Stimulated activated CD4-positive, alpha-beta T cell treated with anti-CD3 and anti-CD28 coated beads, Interleukin-1b, Interleukin-23, amount 100 ng/mL, for 24 hours (primary cell): ENCODE measurements at places on chromosomes 7 and 10.

DNA sequence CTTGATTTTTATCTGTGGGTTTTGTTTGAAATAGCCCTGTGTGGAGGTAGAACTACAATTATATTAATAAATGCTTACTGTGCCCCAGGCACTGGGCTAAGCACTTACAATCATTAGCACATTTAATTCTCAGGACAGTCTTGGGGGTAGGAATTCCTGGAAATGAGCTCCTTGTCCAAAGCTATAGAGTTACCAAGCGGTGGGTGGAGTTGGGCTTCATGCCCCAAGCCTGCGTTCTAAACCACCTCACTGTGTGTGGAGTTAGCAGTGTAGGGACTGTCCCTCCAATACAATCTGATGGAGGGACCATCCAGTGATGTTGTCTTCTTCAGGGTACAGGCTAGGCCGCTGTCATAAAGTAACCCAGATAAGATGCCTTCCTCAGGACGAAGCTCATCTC is 49.7 kb downstream of the PALD1 start:
- DNase-seq, result no peak

GRCh38 chr10:1715821-1716220 is 21.5 kb downstream of the ADARB2 start:
- DNase-seq, result no peak

GRCh38 chr10:91567815-91568214 is 65.1 kb downstream of the PPP1R3C start:
- DNase-seq, result no peak

DNA sequence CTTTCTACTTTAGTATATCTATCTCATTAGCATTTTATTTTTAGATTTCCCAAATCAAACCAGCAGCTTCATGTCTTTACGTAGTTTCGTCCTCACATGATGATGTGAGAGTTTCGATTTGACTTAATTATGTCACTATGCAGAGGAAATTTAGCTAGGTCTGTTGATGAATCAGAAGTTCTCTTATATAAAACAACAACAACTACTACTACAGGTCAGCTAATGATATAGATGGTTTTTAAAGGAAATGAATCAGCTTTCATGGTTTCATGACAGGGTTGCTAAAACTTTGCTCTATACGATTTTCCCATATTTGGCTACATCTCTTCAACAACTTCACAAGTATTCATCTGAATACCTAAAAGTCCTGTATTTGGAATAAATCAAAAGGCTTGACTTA is 28.6 kb downstream of the JAZF1 start:
- no peak for DNase-seq

DNA sequence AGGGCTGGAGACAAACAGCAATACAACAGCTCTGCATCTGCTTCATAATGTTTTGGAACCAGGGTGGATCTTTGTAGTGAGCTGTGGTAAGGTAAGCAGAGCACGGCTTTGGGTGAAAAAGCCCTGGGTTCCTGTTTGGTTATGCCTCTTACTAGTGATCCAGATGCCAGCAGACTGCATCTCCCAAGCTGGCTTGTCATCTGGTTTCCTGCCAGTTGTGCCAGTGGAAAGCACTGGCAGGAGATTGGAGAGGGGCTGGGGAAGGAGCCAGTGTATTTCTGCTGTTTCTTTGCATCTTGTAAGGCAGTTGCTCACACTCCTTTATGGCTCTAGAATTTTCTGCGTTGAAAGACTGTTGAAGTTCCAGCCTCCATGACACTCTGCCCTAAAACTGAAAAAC is 137.6 kb downstream of the TSPAN12 start:
- no peak for DNase-seq

DNA sequence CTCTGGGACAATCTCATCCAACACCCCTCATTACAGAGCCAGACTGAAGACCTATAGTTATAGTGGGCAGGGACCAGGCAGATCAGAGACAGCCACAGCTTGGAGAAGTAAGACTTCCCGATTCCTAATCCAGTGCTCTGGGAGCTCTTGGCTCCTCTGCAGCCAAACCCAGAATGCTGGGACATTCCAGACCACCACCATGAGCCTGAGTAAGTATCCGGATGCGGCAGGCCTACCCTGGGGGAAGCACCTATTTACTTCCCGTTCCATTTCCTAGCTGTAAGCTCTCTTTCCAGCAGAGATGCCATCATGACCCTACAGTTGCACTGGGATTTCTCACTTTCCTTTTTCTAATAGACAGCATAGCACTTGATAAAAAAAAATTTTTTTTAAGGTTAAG is 16.4 kb downstream of the HIP1 start:
- DNase-seq, result no peak

DNA sequence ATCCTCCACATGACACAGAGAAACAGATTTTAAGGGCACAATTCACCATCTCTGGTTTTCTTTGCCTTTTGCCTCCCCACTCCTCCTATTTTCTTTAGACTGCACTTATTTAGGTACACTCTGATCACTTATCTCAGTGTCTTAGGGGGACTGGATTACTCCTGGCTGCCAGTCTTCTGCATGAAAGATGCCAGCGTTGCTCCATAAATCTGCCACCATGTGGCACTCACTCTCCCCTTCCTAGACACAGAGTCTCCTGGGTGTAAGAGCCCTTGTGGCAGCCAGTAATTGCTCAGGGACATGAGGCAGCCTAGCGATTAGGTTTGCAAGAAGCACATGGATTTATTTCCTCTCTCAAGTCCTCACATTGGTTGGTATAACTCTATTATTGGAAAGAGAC is 34.5 kb upstream of the RBM20 start:
- DNase-seq, result no peak

- DNase-seq, result no peak
Measured at GRCh38 chr10:131811630-131812403, 89.0 kb upstream of the PPP2R2D start.

DNA sequence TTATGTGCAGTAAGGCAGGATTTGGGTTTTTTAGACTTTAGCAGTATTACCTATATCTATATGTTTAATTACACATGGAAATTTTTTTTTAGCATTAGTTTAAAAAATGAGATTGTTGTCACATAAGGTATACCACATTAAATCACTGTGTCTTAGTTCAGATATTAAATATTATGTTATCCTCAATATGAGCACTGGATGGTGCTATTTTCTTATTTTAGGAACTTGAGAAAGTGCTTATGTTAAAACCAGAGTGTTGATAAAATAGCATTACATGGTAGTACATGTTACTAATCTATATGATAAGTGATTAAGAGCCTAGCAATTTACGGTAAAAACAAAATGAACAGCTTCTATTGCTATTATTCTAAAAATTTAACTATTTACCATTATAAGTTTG is 28.8 kb downstream of the MIOS start:
- DNase-seq, result no peak

DNA sequence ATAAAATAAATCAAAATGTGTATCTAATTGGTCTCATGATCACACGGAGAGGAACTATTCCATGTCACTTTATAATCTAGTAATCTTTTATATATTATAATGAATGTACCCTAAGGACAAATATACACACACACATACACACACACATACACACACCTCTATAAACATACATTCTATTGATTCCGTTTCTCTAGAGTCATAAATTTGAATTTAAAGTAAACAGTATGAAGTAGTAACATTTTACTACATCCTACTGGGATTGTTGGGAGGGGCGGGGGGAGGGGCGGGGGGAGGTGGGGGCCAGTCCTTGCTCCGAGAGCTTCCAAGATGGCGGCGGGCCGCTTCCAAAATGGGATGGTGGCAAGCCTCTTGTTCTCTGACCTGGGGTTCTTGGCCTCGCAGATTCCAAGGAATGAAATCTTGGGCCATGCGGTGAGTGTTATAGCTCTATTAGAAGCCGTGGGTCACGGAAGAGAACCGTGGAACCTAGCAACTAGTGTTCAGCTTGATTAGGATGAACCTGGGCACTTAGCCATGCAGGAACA is 143.2 kb downstream of the REEP3 start:
- DNase-seq, result no peak

DNA sequence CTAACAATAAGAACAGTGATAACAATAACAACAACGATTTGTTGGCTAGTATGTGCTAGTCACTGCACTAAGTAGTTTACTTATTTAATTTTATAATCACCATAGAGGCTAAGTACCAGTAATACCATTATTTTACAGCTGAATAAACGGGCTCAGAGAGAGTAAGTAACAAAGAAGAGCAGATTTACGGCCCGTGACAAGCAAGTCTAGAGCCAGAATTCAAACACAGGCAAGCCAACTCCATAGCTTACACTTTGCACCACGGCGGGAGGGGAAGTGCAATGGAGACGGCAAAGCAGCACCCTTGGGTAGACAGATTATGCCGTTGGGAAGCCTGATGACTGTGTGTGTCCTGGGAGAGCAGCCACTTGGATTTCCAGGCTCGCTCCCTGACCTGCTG is 1.2 kb upstream of the OR6V1 start:
- DNase-seq, result no peak

GRCh38 chr10:70602665-70603448 is at the start of gene PRF1:
TSS of gene PRF1 (minus strand) at chr10:70602741. CDS start at chr10:70600902, 1,839 bp downstream.
- peak; percentile 26 for DNase-seq

GRCh38 chr7:33726582-33726981 is 178.8 kb upstream of the BMPER start:
- no peak for DNase-seq

GRCh38 chr7:153030976-153031375 is 271.4 kb downstream of the ACTR3B start:
- DNase-seq, result no peak

- no peak for DNase-seq
Measured at GRCh38 chr10:404346-404745, 269.1 kb downstream of the ZMYND11 start.

GRCh38 chr7:26511866-26512265 is 220.2 kb downstream of the SNX10 start:
- no peak for DNase-seq

- no peak for DNase-seq
Measured at GRCh38 chr10:61272781-61273180, 180.4 kb downstream of the TMEM26 start.

DNA sequence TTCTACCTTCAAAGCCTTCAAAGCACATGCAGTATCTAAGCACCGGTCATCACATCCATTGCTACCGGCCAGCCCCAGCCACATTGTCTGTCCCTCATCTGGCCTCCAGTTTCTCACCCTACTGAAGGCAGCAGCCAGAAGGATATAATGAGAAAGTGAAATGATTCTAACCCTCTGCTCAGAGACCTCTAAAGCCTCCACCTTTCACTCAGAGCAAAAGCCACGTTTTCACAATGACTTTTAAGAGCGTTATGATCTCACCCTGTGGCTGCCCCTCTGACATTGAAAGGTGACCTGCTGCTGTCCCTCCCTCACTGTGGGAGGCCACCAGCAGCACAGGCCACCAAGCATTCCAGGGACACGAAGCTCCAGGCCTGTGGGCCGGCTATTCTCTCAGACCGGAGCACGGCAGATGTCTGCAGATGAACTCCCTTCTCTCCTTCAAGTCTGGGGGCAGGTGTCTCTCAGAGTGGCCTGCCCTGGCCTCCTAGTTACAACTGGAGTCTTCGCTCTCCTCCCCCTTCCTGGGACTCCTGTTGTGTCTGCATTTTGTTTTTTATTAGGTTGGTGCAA is 94.9 kb upstream of the EEPD1 start:
- no peak for DNase-seq

- no peak for DNase-seq
Measured at GRCh38 chr7:34672430-34672829, 14.4 kb downstream of the NPSR1 start.

DNA sequence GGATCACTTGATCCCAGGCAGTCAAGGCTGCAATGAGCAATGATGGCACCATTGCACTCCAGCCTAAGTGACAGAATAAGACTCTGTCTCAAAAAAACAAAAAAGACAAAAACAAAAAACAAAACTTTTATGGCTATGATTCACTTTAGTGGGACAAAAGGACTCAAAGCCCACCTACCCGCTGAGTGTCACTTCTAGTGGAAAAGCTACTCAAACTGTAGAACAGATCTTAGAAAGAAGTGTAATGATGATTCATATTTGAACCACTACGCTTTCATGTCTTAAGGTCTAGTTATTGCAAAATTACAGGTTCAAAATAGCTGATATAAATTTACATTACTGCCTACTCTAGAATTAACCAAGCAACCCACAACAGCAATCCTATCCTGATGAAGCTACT is 47.1 kb upstream of the OTUD1 start:
- DNase-seq, result no peak

GRCh38 chr7:112211348-112211907 is 4.9 kb downstream of the ZNF277 start:
- DNase-seq, result no peak

GRCh38 chr10:104806801-104807200 is 165.7 kb downstream of the SORCS3 start:
- no peak for DNase-seq

DNA sequence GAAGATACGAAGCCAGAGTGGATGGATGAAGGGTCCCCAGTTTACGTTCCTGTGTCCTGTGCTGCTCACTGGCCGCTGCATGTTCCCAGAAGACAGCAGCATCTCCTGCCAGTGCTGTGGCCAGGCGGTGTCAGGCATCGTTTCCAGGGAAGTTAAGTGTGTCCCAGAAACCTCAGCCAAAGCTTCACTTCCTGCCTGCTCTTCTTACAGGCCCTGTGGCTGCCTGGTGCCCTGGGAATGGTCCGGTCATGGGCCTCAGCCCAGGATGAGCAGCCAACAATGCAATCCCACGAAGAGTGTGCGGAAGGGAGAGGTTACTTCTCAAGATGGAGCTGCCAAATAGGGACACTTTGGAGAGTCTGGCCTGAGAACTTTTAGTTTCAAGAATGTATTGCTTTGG is 99.7 kb upstream of the TARP start:
- no peak for DNase-seq
